ENCODE measurements at places on chromosomes 2 and 18.
A peak's percentile ranks its signal among the peaks of the same experiment; 100 is the strongest.

GRCh38 chr18:55038162-55038561 is 78.9 kb upstream of the CCDC68 start:
- peak; percentile 69 for DNase-seq

DNA sequence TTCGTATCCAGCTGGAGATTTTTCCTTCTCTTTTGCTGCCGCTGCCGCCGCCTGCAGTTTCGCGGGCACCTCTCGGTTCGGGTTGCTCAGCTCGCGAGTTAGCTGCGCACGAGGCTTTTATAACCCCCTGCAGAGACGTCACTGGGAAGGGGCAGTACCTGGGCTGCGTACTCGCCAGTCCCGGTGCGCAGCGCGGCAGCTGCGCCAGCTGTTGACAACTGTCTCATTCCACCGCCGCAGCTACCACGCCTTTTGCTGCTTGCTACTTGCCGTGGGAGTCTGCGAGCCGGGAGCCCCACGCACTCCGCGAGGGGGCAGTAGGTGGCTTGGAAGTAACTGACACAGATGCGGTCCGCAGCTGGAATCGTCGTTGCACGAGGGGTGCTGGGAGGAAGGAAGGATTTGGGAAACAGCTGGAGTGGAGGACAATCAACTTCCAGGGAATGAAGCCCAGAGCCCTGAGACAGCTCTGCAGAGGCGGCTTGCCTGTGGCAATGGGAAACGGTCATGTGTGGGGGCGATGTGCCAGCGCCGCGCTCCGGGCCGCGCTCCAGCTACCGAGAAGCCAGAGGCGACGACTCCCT is at the start of gene TACR1:
Gene TACR1 (minus strand): TSS at position 93 of the 584 bp plus-strand sequence. CDS start 586 bp downstream, outside the sequence.
- peak; percentile 68 for DNase-seq

- DNase-seq: no peak
Observed at GRCh38 chr18:64377446-64377845, 228.6 kb upstream of the LINC00305 start.

DNA sequence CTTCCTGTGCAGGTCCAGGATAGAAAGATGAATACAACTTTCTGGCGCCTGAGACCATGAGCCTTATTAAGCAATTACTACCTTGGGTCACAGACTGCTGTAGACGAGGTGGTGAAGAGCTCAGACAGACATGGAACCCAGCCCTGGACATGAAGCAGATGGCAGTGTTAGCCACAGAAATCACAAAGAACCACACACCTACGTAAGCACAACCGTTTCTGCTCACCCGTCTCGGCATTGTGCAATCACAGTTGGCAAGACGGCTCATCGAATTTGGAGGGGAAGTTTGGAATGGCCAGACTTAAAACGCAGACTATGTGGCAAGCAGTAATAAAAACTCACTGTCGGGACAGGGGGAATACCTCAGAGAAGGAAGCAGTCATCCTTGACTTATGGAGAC is 24.3 kb upstream of the ASPRV1 start:
- no peak for DNase-seq

GRCh38 chr18:44803019-44803650 is 122.4 kb downstream of the SETBP1 start:
- no peak for DNase-seq

- no peak for DNase-seq
Observed at GRCh38 chr2:175180701-175181103, 808 bp downstream of the ATP5MC3 start.

DNA sequence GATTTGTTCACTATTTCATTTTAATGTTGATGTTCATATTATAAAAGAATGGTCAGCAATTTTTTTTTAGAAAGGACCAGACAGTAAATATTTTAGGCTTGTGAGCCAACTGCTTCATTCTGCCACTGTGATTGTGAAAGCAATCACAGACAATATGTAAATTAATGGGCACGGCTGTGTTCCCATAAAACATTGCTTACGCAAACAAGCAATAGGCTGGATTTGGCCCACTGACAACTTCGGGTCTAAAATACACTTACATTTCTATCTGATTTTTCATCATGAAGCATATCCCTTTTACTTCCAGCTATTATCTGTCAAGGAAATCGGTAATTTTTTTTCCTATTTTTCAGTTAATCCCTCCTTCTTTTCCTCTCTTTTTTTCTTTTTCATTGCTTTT is 182.2 kb upstream of the CDH2 start:
- peak; percentile 61 for DNase-seq

DNA sequence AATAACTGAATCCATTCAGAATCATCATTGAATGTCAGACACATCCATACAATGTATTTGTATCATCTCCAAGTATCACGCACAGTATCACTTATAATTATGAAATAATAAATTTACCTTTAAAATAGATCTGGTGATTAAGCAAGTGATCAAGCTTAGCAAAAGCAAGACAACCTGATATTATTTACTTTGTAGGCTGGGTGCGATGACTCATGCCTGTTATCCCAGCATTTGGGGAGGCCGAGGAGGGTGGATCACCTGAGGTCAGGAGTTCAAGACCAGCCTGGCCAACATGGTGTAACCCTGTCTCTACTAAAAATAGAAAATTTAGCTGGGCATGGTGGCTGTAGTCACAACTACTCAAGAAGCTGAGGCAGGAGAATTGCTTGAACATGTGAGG is 421.0 kb upstream of the NETO1 start:
- DNase-seq: no peak

GRCh38 chr2:121451398-121451797 is 79.3 kb upstream of the RNU4ATAC start:
- DNase-seq: no peak
